ENCODE measurements at places on chromosomes 7 and 10.

DNA sequence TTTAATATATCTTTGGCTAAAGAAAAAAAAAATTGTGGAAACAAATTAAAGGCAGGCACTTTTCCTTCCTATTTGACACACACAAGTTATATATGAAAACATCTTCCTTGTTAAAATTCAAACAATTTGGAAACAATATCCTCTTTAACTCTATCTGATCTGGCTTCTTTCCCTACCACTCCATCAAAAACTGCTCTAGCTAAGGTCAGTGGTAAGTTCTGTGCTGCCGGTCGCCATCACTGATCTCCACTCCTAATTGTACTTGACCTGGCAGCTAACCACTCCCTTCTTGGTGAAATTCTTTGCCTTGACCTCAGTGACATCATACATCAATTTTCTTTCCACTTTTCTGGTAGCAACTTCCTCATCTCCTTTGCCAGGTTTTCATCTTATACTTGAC lies 47.9 kb upstream of the MRLN start:
- DNase-seq, result no peak

DNA sequence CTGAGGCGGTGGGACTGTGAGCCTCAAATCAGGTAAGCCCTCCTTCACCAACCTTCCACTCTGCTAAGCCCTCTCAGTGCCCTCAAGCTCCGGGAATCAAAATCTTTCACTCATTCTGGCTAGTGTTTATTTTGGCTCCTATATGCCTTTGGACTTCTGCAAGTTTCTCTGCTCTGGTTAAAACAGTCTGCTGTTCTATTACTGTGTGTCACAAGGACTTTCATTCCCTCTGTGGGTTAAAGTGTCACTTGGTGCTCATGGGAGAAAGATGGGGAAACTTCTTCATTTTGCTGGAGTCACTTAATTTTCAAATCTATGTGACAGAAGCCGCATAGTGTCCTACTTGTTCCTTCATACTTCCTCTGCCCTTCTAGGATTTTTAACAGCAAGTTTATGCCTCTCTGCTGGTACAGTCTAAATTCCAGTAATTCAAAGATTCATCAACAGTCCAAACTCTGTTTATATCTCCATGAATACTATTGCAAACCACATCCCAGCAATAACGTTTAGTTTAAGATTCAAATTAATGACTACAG lies 61.3 kb downstream of the CD36 start:
- no peak for DNase-seq

GRCh38 chr7:85289279-85289678 lies 102.4 kb upstream of the SEMA3D start:
- DNase-seq, result no peak

- DNase-seq, result no peak
These were observed 87.9 kb upstream of the KAT6B start for GRCh38 chr10:74738542-74738941.

GRCh38 chr10:14971867-14972448 lies 12.8 kb downstream of the MEIG1 start:
- DNase-seq, result peak; percentile 27

DNA sequence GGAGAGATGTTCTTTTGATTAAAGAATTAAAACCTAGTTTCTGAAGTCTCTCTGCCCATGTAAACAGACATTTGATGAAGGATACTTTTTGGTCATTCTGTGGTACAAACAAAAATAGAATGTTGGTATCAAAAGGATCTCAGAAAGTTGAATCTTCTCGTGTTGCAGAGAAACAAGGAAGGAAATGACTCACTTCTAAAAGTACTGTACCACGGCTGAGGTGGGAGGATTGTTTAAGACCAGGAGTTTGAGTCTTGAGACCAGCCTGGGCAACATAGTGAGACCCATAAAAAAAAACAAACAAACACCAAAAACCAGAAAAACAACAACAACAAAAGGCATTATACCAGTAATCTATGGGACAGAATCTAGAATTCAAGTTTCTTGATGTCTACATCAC lies 69.7 kb downstream of the PRSS58 start:
- no peak for DNase-seq

DNA sequence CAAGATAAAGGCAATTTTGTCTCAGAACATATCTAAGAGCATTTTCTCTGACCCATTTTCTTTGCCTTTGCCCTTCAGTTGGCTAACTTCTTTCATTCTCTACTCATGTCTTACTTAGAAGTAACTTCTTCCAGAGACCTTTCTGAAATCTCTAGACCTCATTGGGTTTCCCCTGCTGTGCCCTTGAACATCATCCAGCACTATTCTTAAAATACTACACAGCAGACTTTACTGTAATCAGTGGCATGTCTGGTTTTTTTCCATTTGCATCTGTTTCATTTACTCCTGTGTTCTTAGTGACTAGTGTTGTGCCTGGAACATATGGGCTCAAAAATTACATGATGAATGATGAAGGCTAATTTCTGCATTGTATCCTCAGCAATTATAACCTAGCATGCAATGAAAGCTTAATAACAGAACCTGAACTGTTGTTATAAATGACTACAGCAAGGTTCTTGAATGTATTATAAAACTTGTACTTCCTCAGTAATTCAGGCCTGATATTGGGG lies 301.9 kb downstream of the CDK14 start:
- no peak for DNase-seq
